Hematopoietic multipotent progenitor cell treated with erythropoietin and hydrocortisone succinate and interleukin-3 and kit ligand, for 6 days (in vitro differentiated cells): ENCODE measurements at places on chromosomes 11 and 22.

DNA sequence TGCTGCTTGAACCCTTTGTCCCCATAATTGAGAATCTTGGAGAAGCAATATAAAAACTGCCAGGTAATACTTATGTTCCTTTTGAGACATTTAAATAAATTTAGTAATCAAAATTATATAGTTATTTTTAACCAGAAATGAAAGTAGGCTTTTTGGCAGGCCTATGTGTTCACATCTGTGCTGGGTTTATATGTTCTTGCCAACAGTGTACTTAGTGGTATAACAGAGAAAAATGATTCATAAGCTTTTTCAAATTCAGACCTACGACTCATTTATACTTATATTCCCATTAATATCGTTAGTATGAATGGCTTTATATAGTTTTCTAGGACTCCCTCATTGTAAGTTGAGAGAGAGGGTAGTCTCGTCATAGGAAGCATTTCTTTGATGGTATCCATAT, 79.0 kb downstream of the DDX10 start:
- no peak for DNase-seq

DNA sequence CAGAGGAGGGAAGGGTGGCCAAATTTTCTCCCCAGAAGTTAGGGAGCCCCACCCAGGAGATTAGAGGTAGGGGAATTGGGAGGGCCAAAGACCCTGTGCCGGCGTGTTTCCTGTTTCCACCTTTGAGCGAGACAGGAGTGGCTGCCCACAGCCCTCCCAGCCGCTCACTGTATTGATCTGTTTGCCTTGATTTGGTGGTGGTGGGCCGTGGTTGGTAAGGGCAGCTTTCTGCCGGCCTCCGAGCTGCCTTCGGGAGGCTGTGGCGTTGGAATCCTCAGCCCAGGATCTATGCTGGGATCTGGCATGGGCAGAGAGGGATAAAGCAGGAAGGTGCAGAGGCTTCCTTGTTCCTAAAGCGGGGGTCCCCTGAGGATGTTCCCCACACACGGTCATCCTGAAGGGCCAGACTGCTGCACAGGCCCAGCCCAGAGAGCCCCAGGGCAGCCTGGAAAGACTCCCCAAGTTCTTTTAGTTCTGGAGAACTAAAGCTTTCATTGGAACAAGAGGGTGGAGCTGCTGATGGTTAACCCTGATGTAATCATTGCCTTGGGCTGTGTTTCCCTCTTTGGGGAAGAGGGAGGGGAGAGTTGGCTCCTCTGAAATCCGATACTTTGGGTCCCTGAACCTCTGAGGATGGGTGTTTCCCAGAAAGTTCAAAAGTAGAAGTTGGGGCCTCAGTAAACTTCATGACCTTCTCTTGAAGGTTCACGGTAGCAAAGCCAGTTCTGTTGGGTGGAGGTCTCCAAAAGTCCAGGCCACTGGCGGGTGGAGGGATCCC, 7.2 kb downstream of the FAM83F start:
- no peak for DNase-seq

DNA sequence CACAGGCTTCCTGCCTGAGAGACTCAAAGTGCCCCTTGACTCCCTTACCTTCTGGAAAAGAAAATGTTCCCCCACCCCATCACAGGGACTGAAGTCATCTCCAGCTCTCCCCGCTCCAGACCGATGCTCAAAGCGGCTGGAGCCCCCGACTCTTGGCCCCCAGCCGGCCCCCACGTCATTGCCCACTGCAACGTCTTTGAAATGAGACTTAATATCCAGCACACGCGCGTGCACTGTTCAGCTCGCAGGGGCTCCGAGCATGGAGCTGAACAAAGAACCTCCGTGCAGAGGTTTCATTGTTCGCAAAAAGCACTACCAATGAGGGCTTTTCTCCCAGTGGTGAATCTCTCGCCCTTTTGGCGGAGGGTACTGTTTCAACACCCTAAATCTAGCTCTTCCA, 313.4 kb upstream of the SORL1-AS1 start:
- DNase-seq: no peak

- no peak for DNase-seq
These were observed 26.7 kb downstream of the INTS4 start for GRCh38 chr11:77967753-77968152.

- peak; percentile 65 for DNase-seq
These were observed 70.3 kb upstream of the GRK2 start for GRCh38 chr11:67195971-67196456.

DNA sequence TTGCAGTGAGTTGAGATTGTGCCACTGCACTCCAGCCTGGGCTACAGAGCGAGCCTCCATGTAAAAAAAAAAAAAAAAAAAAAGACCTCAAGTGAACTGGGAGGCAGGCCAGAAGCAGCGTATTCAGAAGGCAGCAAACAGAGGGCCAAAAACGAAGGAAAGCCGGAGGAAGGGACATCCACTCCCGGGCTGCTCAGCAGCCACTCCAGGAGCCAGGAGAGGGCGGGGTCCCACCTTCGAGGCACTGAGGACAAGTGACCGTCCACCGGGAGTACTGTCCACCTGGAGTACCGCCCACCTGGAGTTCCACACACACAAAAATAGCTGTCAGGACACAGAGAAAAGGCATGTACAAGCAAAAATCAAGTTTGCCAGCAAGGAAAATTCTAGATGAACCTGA, 5.5 kb downstream of the TOLLIP start:
- DNase-seq: no peak

DNA sequence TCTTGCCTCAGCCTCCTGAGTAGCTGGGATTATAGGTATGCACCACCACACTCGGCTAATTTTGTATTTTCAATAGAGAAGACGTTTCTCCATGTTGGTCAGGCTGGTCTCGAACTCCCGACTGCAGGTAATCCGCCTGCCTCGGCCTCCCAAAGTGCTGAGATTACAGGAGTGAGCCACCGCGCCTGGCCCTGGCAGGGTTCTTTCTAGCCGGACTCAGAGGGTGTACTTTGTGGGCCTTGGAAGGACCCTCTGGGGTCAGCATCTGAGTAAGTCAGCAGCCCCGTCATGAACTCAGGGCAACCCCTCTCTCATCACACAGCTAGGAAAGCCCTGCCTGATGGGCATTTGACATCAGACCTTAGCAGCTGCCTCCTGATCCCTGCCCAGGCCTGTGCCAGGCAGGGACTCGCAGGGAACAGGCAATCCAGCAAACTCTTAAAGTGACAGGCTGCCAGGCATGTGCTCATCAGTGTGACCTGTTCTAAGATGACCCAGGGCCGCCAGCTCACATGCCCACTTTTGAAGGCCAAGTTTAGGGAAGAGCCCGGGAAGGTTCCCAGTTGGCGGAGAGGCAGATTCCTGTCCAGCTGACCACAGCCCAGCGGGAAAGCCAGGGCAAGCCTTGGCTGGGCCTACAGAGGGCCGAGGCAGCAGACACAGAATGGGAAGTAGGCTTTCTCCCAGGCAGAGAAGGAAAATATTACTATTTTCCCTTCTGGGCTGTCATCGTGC, 92.9 kb downstream of the MORC2 start:
- DNase-seq: no peak

GRCh38 chr11:46100670-46101069, 20.6 kb downstream of the PHF21A start:
- no peak for DNase-seq

- peak; percentile 15 for DNase-seq
These were observed 44.9 kb downstream of the WNT11 start for GRCh38 chr11:76161261-76161961.
